CD4-positive, alpha-beta memory T cell (primary cell): ENCODE measurements at places on chromosomes 7 and 10. TPM values are rescaled to one million over a fixed set of nuclear protein-coding genes. Genes with fewer than 3 reads are reported as not detected.

- no peak for DNase-seq
Measured at GRCh38 chr10:11532306-11532705, 79.1 kb downstream of the USP6NL start.

GRCh38 chr10:91335147-91335546, 75.0 kb upstream of the HECTD2 start:
- DNase-seq = no peak

GRCh38 chr10:130932326-130933007, 379.1 kb downstream of the TCERG1L start:
- no peak for DNase-seq

- no peak for DNase-seq
Measured at GRCh38 chr7:9242636-9243035, 809.2 kb downstream of the NXPH1 start.

SNX10 gene
- 8.4 TPM for total RNA-seq

COL17A1 gene
- not detected for total RNA-seq

DNA sequence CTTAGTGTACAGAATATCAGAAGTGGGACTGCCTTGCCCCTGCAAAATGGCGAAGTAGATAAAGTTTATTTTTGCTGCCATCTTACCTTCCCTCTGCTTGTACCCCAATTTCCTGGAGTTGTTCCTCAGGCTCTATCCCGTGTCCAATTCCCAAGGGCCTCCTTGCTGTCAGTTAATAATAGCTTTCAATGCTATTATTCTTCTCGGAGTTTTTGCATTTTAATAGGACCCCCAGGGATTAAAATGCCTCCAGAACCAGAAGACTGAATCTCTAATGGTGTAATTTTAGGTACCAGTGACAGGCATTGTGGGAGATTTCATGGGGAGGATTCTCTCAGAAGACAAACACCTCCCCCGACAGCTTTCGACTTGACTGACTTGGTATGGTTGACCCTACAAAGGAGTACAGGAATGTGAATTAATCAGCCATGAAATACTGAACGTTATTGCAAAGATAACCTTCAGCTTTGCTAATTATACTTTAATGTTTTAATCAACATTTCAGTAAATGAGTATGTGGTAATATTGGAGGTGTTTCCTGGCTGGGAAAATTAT, 75.2 kb downstream of the ZNF22 start:
- DNase-seq = no peak

DNA sequence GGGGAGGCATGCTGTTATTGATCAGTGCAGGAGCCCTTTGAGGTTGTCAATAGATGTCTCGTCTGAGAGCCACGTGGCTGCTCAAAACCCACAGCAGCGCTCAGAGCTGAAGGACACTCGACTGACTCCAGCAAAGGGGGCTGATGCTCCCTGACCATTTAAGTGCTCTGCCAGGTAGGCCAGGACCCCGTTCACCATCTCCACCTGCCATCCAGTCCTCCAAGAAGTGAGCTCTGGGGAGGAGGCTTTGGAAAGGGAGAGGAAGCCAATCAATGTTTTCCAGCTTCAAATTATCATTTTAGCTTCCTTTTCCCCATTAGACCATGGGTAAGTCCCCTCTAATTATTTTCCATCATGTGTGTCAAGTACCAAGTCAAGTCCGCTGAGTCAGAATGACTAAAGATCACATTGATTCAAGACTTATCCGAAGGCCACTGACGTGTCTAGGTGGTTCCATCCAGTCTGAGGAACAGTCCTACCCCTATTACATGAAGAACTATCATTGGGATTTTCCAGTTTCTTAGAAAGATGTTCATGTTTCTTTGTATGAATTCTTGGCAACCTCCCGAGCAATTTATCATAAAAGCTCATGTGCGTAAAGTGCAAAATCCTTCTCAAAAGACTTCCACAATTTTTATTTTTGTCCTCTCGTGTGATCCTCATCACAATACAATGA, 302.6 kb upstream of the LYZL1 start:
- no peak for DNase-seq
